Left renal pelvis (tissue), 4 donors: ENCODE measurements at places on chromosomes 2 and 18. TPM values are rescaled to one million over a fixed set of nuclear protein-coding genes. Genes with fewer than 3 reads are reported as not detected.

The UGT1A5 gene
- polyA plus RNA-seq: not detected

The CKAP2L gene
- polyA plus RNA-seq: 18.8 TPM

The GATA6 gene
- 8.4 TPM for polyA plus RNA-seq

The CXCR4 gene
- 55.8 TPM for polyA plus RNA-seq

The PRSS56 gene
- 0.15 TPM for polyA plus RNA-seq

The MARCHF7 gene
- 172 TPM for polyA plus RNA-seq

The CCDC141 gene
- 0.09 TPM for polyA plus RNA-seq

The IL1RL1 gene
- polyA plus RNA-seq: 0.66 TPM

DNA sequence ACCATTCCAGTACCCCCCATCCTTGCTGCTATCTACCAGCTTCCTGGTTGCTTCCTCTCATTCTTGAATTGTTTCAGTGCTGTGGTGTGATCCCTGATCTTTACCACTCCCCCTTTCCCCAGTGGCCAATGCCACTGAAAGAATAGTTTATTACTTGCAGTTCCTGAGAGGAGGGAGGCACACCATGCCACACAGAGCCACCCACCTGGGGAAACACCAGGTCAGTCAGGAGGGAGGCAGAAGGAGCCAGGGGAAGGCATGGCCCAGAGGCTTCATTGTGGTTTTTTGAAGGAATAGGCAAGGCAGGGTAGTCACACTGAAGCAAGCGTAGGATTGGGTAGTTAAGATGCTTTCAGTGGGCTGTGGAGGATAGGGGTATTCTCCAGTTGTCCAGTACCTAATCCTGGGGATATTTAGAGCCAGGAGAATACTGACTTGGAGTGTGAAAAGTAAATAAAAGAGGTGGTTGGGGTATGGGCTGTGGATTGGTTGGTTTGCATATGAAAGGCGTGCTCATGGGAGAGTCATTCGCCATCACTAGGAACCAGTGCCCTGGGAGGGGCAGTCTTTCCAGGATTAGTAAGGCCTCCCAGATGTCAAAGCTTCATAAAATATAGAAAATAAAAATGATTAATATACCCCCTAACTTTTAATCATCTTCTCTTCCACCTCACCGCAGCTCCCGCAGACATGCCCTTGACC is 6.7 kb upstream of the TMEM177 start:
- no peak for DNase-seq

GRCh38 chr18:73549236-73549635 is 598.4 kb downstream of the FBXO15 start:
- no peak for DNase-seq

- no peak for DNase-seq
Observed at GRCh38 chr2:20145497-20146193, 79.3 kb downstream of the SDC1 start.

GRCh38 chr18:79245517-79246001 is 150.2 kb upstream of the NFATC1 start:
- no peak for DNase-seq

- no peak for DNase-seq
Observed at GRCh38 chr18:21575656-21576055, 24.8 kb downstream of the ESCO1 start.

- no peak for DNase-seq
Observed at GRCh38 chr18:63895190-63895589, 7.7 kb downstream of the SERPINB2 start.

DNA sequence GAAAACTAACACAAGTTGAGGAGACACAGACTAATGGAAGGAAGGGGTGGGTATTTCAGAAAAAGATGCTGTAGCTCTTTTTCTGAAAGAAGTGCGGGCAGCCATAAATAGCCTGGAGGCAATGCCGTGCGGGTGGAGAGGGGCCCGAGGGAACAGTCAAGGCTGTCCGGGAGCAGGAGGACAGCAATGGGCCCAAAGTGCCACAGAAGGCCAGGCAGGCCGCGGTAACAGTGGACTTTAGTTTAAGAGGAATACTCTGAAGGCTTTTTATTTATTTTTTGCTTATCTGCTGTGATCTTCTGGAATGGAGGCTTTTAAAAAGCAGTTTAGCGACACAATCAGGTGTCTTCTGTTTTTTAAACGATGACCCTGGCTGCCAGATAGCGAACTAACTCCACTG is 2.8 kb downstream of the ITGB1BP1 start:
- DNase-seq: no peak

DNA sequence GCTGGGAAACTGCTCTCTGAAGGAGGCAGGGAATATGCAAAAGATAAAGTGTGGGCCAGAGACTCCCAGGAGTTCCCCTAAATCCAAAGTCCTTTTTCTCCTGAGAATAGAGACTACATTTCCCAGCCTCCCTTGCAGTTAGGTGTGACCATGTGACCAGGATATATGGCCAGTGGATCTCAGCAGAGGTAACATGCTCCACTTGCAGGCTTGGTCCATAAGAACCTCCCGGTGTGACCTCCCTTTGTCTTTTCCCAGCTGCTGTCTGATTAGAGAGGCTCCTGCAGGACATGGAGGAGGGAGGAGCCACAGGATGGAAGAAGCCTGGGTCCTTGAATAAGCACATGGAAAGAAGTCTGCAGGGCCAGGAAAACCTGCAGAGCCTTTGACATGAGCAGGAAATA is 76.2 kb downstream of the TGFA start:
- no peak for DNase-seq

- no peak for DNase-seq
Observed at GRCh38 chr2:65931056-65931455, 498.7 kb upstream of the SPRED2 start.

DNA sequence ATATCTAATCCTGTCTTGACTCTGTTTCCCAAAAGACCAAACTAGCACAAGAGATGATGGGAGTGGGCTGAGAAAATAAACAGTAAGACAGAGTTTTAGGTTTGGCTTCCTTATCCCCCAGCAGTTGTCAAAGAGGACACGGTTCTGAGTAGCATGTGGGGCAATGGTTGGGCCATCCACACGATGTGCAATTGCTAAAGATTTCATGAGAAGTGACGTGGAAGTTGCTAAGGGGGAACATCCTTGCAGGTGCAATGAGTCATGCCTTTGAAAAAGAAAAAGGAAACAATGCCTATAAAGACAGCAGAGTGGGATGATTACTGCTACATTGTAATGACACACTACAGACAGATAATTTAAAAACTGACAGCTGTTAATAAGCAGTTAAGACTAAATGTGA is 1395.8 kb downstream of the LRP1B start:
- no peak for DNase-seq

DNA sequence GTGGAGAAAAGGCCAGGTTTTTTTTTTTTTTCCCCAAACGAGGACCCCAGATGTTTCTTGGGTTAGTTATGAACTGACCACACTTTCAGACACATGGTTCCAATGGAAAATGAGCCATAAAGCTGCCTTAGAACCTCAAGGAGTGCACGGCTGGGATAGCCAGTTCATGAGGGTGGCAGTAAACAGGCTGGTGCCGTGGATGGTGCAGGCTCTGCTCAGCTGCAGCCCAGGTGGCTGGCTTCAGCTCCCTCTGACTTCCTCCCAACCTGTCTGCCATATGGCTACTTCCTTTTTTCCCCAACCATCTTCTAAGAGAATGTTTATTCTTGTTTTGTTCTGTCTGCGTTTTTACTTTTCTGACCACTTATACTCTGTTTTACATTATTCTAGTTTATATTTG is 109.8 kb upstream of the LMAN1 start:
- DNase-seq: no peak

- no peak for DNase-seq
Observed at GRCh38 chr18:23981369-23981980, 33.1 kb upstream of the TTC39C start.

- no peak for DNase-seq
Observed at GRCh38 chr2:71001592-71001927, 6.9 kb upstream of the TEX261 start.
